Fibroblast of skin of left biceps (primary cell): ENCODE measurements at places on chromosomes 2 and 18.

- no peak for DNase-seq
These were observed 144.5 kb downstream of the USP34 start for GRCh38 chr2:61326423-61326822.

- no peak for DNase-seq
These were observed 44.1 kb downstream of the GORASP2 start for GRCh38 chr2:170973225-170973491.

GRCh38 chr2:146461068-146461467 is 1383.8 kb upstream of the ACVR2A start:
- DNase-seq, result no peak

DNA sequence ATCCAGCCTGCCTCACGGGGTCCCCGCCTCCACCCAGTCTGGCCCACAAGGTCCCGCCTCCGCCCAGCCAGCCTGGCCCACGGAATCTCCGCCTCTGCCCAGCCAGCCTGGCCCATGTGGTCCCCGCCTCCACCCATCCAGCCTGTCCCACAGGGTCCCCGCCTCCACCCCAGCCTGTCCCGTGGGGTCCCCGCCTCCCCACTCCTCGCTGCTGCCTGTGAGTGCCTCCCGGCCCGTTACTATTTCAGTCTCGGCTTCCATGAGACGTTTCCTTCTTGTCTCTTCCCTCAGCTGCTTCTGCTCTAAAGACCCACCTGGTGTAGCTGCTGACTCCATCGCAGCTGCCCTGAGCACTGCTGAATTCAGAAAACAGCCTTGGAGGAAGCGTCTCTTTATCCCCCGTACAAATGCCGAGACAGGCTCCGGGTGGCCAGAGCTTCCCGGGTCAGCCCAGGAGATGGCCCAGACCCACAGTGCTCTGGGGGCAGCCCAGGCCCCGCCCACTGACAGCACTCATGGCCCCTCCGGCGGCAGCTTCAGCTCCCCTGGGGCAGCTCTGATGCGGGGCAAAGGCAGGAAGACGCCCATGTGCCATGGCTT is 69.8 kb downstream of the NFATC1 start:
- DNase-seq, result no peak

DNA sequence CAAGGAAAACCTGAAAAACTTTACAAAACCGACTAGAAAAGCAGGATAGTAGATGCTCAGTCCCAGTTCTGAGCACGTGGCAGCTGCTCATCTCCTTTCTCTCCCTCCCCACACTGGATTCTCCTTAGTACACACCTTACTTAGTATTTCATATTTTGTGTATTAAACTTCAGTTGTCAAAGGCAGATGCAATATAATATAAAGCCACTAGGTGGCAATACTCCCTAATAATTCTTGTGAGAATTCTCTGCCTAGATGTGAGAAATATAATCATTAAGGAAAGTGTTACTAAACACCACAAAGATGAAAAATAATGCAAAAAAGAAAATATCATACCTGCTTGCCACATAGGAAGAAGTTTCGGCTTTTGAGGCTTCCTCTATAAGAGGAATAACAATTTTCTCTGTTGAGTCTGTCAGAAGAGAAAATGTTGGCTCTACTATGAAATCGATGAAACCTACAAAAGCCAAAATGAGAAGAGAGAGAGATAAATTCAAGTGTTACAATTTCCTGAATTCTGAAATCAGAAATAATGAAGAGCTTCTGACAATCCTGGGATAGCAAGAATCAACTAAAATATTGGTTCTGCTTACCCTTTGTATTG is 200.6 kb downstream of the PPP1R1C start:
- DNase-seq, result no peak

DNA sequence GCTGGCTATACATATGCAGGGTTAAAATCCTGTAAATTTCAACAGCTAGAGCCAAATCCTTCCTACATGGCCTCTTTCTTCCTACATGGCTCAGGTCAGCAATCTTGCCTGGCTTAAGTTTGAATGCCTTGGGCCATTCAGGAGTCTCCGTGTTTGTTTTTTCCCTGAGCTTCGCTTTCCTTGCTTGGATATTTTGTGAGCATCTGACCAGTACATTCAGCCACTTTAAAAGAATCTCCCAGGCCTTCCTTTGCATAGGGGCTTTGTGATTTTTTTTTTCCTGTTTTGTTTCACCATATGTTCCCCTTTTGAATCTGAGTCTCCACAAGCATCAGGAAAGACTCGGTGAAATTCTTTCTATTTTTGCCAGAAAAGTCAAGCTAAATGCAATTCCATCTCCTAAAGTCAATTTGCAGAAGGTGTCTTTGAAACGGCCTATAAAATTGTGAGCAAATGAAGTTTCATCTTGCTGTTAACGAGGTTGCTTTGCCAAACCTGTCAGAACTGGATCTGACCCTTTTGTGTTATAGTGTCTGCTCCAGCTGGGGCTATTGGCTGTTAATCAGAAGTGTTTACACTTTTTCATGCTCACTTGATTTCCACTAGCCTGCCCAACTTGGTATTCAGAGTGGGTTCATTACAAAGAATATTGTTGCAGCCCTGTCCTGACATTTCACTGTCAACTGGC is 256.9 kb downstream of the DCC start:
- no peak for DNase-seq

- DNase-seq, result no peak
These were observed 295.5 kb downstream of the MEIS1 start for GRCh38 chr2:66730441-66730840.

DNA sequence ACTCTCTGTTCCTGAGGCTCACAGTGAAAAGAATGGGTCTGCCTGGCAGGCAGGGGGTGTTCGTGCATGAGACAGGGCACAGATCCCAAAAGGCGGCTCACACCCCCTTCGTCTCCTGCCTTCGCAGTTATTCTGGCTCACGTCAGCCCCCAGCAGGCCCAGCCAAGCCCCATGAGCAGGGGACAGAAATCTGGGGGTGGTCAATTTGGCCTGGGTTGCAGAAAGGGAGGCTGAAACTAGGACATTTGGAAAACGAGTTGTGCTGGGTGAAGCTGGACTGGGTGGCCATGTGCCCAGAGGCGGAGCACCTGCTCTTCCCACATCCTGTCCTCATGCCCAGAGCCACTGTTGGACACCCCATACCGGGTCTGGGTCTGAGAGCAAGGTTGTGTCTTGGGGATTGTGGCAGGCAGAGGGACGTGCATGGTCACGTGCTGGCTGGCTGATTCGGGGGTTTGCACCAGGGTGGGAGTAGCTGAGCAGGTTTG is 99.0 kb upstream of the MCFD2 start:
- no peak for DNase-seq

DNA sequence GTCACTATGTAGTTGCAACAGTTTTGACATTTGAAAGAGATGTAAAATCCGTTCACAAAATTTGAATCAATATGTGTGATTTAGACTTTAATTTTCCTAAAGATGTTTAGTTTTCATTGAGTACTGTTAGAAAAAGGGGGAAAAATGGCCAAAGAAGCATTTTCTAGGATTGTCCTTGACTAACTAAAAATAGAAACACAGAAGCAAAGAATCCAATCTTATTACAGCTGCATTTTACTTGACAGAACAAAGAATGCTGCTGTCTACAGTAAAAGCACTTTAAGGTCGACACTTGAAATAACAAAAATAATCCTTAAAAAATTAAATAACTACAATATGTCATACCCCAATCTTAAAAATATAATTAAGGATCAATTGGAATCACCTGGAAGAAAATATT is 48.9 kb downstream of the FRZB start:
- no peak for DNase-seq

DNA sequence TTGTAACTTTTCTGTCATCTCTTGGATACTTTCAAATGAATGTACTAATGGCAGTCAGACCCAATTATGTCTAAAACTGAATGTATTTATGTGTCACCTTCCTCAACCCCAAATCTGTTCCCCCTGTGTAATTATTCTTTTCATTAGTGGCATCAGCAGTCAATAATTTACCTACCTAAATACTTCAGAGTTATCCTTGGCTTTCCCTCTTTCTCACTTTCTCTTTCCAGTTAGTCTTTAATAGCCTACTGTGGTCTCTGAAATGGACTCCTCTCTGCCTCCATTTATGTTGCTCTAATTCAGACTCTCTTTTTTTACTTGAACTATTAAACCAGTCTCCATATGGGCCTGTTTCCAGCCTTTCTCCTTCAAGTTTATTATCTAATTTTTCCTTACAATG is 21.0 kb downstream of the C18orf63 start:
- no peak for DNase-seq

GRCh38 chr2:70608373-70608772 is 54.7 kb upstream of the TGFA start:
- no peak for DNase-seq

DNA sequence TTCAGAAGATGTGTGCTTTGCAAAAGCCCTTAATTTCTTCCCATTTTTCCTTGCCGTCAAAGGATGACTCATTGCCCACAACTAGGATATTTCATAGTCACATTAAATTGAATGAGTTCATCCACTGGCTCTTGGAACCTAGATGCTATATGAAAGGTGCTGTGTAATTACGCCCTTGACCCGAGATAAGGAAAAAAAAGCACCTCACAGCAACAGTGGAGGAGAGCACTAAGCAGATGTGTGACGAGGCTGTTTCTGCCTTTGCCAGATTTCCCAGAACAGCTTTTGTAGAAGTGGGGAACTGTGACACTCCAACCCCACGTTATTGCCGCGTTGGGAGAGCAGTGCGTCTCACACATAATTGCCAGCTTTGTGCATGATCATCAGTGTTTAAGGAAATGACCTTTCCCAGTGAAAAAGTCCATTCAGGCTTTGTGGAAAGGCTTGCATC is 33.3 kb upstream of the TMEM87B start:
- DNase-seq, result no peak

DNA sequence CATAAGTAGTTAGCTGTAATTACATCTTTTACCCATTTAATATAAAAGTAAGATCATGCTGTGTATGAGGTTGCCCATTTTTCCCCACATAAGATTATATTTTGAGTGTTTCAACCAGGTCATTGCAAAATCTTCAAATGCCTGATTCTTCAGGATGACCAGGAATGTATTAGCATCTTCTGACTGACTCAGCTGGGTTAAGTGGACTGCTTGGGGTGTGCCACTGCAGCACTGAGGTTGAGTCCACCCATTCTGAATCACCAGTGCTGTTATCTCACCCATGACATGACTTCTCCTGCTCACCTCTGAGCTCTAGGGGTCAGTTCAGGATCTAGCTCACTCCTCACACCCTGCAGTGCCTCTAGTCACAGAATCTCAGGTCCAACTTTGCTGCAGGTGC is 576.7 kb upstream of the ZEB2 start:
- no peak for DNase-seq

GRCh38 chr18:51399491-51400122 is 202.1 kb upstream of the MEX3C start:
- no peak for DNase-seq

DNA sequence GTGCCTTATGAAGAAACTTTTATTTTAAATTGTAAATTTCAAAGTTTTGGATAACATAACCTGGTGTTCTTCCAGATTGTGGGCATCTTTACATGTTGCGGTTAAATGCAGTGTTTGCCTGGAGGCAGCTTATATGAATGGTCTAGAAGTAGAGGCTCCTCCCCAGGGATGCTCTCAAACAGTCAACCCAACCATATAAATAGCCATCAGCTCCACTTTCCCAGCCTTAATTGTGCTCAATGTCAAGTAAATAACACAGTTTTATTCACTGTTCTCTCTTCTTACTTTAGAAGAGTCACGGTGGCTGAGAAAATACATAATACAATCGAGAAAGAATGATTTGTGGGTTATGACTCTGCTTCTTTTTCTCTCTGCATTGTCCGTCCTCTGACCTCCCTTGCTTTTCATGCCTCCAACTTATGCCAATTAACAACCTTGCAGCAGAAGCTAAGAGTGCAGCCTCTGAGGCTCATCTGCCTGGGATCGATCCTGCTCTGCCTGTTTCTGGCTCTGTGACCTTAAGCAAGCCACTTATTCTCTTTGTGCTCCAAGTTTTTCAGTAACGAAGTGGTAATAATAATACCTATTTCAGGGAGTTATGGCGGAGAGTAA is 100.3 kb downstream of the DAW1 start:
- DNase-seq, result no peak

DNA sequence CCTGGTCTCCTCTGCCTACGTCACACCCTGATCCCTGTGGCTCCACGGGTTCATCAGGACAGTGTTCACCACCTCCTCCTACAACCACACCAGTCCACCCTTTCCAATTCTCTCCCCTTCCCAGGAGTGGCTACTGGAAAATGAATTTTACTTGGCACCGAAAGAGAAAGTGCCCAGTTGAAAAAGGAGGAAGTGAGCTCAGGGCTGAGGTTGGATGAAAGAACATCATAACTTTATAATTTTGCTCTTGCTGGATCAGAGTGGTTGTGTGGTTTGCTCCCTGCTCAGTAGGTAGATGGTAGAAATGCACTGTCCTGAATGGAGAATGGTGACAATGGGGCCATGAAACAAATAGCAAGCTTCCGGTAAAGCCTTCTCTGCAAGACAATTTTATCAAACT is 140.3 kb upstream of the DDX18 start:
- DNase-seq, result no peak

DNA sequence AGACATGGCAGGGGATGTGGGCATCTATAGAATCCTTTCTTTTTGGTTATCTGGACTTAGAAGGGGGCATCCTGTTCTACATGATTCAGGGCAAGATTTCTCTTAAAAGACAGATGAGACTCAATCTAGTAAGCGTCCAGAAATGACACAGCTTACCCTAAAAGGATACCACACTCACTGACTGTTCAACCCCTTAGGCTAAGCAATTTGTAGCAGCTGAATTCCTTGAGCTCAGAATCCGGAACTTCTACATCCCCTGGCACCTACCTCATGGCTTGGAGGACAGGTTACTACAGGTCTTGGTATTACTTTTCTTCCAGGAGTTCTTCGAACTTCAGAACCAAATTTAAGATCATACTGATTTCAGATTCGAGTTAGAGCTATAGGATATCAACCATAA is 138.4 kb downstream of the LAMA3 start:
- DNase-seq, result no peak

DNA sequence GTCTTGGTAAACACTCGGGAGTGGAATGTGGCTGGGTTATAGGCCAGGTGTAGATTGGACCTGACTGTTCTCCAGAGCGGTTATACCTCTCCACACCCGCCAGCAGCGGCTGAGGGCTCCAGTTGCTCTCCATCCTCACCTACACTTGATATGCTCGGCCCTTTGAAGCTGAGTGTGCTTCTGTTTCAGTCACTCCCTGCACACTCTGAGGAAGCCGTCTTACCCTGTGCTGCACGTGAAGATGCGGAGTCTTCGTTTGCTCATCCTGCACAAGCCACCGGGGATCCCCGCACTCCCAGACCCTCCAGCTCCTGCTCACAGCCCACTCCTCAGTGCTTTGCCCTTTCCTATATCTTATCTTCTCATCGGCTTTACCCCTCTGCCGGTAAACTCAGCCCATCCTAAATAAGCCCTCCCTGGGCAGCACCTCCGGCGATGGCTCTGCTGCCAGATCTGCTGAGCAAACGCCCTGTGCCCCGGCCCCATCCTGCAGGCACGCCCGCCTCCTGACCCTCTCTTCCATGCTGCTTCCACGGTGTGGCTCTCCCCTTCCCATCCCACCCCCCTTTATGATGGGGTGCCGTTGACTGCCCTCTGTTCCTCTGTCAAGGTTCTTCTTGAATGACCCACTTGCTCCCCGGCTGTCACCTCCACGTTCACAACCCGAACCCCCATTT is 47.3 kb upstream of the ODC1 start:
- DNase-seq, result no peak
